Smooth muscle cell of bladder (primary cell): ENCODE measurements at places on chromosomes 6 and 20. TPM values are rescaled to one million over a fixed set of nuclear protein-coding genes. Genes with fewer than 3 reads are reported as not detected.

Gene CLPSL2
- total RNA-seq: not detected in 2 replicates

Gene MTFR2
- total RNA-seq: 0.57 and 0.83 TPM in 2 replicates

Gene EPHA7
- total RNA-seq: under 0.01 and 0.37 TPM in 2 replicates

Gene ULBP1
- under 0.01 TPM in 1 of 2 replicates, not detected in the other for total RNA-seq

Gene MTG2
- total RNA-seq: 18.0 and 18.5 TPM in 2 replicates

Gene SLC24A3
- 1.6 and 2.4 TPM in 2 replicates for total RNA-seq

Gene TRIM31
- total RNA-seq: not detected in 2 replicates

Gene FAM50B
- total RNA-seq: 5.0 and 9.4 TPM in 2 replicates

Gene LHFPL5
- total RNA-seq: not detected in 2 replicates

Gene EGFL8
- 0.57 and 1.2 TPM in 2 replicates for total RNA-seq

Gene INSM1
- total RNA-seq: not detected in 2 replicates

Gene HSPA12B
- total RNA-seq: 0.14 and 0.46 TPM in 2 replicates

Gene TMEM200A
- total RNA-seq: 35.3 and 86.4 TPM in 2 replicates

Gene CNKSR3
- total RNA-seq: 2.1 and 4.2 TPM in 2 replicates

Gene SNTA1
- 24.6 and 24.9 TPM in 2 replicates for total RNA-seq

Gene ARFGEF3
- under 0.01 and 0.18 TPM in 2 replicates for total RNA-seq

Gene GTPBP2
- 49.7 and 65.1 TPM in 2 replicates for total RNA-seq

Gene NRN1
- 0.28 TPM in 1 of 2 replicates, not detected in the other for total RNA-seq

Gene CD40
- 3.6 and 5.6 TPM in 2 replicates for total RNA-seq

Gene CALHM6
- total RNA-seq: 1.6 and 2.3 TPM in 2 replicates

Gene ECI2
- 90.5 and 100 TPM in 2 replicates for total RNA-seq

Gene TAB2
- total RNA-seq: 13.8 and 14.8 TPM in 2 replicates

Gene ZNF391
- total RNA-seq: 0.85 and 0.92 TPM in 2 replicates

Gene CDH4
- total RNA-seq: 0.18 and 0.71 TPM in 2 replicates

Gene EPB41L1
- total RNA-seq: 14.4 and 24.5 TPM in 2 replicates

Gene SLC22A2
- total RNA-seq: not detected in 2 replicates

Gene POLR3F
- 10.7 and 10.9 TPM in 2 replicates for total RNA-seq

Gene HCRTR2
- total RNA-seq: not detected in 2 replicates

Gene NMBR
- 0.09 TPM in 1 of 2 replicates, not detected in the other for total RNA-seq

Gene ARMH2
- total RNA-seq: not detected in 2 replicates

Gene MOXD1
- total RNA-seq: 63.3 and 78.2 TPM in 2 replicates

Gene SMPDL3A
- 174 and 196 TPM in 2 replicates for total RNA-seq

Gene MYO6
- total RNA-seq: 12.5 and 14.0 TPM in 2 replicates

Gene C20orf144
- total RNA-seq: 0.09 and 0.14 TPM in 2 replicates

Gene PROKR2
- total RNA-seq: not detected in 2 replicates

Gene SPEF1
- 0.14 and 0.28 TPM in 2 replicates for total RNA-seq

Gene TMC2
- total RNA-seq: 0.18 TPM in 1 of 2 replicates, not detected in the other

Gene CNR1
- total RNA-seq: under 0.01 TPM in 1 of 2 replicates, not detected in the other

Gene AURKA
- 5.6 and 5.8 TPM in 2 replicates for total RNA-seq

Gene MCM8
- 2.3 and 2.6 TPM in 2 replicates for total RNA-seq
